B cell (primary cell): ENCODE measurements at places on chromosomes 12 and 14.

DNA sequence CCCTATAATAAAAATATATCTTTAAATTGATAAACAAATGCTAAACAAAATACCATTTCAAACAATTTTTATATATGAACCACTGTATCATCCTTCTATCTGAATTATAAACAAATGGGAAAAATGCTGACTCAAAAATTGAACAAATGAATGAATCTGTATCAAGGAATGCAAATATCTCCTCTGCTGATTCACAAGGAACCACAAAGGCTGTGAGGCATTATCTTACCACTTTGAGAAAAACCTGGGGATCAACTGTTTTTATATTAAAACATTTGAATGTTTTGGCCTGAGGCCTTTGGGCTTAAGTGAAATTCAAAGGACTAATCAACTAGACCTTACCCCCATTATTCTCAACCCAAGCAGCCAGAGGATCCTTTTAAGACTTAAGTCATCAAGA is 86.3 kb downstream of the EML5 start:
- no peak for DNase-seq

DNA sequence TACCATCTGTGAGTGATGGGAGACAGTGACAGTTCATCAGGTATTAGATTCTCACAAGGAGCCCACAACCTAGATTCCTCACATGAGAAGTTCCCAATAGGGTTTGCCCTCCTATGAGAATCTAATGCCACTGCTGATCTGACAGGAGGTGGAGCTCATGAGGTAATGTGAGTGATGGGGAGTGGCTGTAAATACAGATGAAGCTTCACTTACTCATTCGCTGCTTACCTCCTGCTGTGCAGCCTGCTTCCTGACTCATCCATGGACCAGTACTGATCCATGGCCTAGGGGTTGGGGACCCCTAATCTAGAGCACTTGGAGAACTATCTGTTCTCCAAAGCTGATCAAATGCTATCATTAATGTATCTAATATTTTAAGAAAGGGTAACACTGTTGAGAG is 17.7 kb downstream of the CLEC2D start:
- no peak for DNase-seq

- DNase-seq = no peak
Observed at GRCh38 chr12:38711054-38711453, 194.3 kb downstream of the CPNE8 start.

GRCh38 chr12:71128191-71128788 is 29.5 kb downstream of the TSPAN8 start:
- DNase-seq = no peak

DNA sequence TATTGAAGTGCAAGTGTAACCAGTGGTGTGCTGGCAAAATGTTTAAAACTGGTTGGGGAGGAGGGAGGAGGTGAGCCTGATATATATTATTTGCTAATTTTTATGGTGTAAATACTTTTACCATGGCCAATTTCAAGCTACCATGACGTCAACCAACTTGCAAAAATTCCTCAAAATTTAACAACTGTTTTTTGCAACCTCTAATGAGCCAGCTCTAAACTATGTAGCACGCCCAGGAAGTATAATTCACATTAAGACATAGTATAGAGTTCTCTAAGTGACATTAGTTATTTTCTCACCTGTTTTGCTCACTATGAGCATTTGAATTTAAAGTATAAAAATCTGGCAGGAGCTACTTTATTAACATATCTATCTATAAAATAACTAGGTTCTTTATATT is 41.4 kb downstream of the ATL1 start:
- DNase-seq = no peak

GRCh38 chr14:75417674-75418073 is 10.1 kb upstream of the JDP2 start:
- no peak for DNase-seq

- DNase-seq = no peak
Observed at GRCh38 chr14:87260460-87260859, 732.5 kb downstream of the GALC start.

DNA sequence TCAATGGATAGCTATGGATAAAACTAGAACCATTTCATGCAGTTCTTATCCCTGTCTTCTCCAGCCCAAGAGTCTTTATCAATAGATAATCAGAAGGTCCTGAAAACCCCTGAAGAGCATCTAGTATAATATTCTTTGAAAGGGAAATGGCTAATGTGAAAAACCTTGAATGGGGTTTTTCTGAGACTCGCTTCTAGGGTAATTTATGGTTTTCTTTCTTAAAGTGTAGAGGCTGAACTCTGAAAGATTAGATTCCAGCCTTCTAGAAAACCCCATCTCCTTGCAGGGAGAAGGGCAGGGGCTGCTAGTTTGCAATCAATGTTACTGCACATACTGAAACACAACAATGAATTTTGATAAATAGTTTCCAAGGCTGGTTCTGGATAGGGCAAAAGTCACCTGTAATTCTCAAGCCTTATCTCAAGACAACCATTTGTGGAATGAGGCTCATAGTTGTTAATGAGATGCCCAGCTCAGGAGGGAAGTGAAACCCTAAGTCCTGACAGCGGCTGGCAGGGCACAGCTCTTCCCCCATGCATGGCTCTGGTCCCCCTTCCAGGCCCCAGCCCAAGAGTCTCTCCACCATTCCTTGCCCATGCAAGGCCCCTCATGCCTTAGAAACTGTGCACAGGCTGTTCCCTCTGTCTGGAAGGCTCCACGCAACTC is 33.7 kb upstream of the PYGL start:
- peak; percentile 38 for DNase-seq

DNA sequence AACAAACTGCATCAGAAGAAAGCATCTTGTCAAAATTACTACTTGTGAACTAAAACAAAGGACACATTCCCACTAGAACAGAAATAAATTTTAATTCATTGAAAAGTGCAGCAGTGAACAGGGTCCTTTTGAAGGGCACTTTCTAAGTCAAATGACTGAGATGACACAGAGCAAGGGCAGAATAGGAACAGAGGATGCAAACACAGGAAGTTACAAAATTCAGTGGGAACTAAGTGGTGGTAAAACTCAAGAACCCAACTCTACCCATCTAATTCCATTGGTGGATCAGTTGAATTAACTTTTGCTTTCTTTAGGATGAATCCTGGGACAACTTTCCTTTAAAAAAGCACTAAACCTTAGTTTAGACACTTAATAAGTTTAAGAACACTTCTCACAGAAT is 45.8 kb downstream of the GNS start:
- DNase-seq = no peak

DNA sequence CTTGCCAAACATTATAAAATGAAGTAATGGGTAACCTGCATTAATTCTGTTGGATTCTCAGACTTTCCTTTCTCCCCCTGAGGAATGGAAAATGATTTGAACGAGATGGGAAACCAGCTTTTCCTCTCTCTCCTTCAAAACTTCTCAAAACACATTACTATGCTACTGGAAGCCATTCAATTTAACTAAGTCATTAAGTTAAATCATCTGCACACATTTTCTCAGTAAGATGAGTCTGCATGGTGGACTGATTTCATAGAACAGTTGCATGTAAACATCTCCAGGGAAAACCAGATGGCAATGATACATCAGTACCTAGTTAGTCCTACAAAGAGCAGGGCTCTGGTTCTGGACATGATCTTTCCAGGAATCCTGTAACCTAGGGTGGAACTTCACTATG is 59.9 kb downstream of the BMP4 start:
- no peak for DNase-seq

DNA sequence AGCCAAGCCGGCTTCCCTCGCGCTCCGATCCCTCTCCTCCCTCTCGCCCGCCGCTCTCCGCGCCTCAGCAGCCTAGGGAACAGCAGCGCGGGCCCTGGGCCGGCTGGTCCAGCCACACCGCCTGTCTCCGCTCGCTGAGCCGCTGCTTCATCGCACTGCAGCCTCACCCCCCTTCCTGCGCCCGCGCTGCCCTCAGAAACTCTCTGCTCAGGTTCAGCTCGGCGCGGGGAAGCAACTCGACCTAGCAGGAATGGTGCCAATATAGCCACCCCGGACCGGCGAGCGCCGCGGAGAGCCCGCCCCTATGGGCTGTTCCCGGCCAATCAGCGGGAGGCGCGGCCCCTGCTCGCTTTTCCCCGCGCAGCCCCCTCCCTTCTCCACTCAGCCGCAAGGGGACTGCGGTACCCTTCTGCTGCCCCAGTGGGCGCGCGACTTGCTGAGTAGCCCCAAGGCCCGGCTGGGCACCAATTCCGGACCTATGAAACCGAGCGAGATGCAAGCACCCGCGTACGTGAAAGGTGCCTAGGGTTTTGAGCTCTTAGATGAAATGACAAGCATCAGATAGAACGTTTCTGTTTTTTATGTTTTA is at the start of gene ADAMTS20:
ADAMTS20 (minus strand) TSS at position 233 of the 589 bp plus-strand sequence. CDS start 282 bp downstream, outside the sequence.
- DNase-seq = no peak

GRCh38 chr12:122813310-122813713 is 21.9 kb upstream of the HIP1R start:
- peak; percentile 90 for DNase-seq

DNA sequence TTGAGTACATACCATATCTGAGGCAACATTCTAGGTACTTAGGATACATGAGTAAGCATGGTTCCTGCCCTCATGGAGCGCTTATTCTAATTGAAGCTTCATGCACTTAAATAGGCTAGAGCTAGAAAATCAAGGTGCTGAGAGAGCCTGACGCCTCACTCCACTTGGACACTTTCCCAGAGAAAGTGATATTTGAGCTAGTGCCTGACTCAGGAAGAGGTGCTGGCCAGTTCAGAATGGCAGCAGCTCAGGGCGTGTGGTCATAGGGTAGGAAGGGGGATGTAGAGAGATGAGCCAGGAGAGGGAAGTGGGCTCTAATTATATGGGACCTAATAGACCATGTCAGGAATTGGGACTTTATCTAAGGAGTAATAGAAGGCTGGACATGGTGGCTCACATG is 33.3 kb downstream of the TULP3 start:
- no peak for DNase-seq

DNA sequence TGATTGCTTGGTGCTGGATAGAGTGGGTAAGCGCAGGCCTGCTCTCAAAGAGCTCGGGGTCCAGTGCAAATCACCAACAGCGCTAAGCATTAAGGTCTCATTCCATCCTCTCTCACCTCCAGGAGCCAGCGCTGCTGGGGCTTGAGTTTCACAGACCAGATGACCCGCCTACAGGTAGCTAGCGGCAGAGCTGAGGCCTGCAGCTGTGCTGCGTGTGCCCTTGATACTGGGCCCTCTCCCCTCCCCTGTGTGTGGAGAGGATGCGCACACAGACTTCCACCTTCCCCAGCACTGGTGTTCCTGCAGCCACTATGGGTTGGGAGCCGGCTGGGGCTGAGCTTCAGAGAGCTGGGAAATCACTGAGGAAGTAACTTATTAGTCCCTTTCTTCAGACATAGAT is 149.9 kb downstream of the CALM1 start:
- no peak for DNase-seq

- DNase-seq = peak; percentile 66
Observed at GRCh38 chr12:70576341-70577282, 60.6 kb downstream of the PTPRB start.

DNA sequence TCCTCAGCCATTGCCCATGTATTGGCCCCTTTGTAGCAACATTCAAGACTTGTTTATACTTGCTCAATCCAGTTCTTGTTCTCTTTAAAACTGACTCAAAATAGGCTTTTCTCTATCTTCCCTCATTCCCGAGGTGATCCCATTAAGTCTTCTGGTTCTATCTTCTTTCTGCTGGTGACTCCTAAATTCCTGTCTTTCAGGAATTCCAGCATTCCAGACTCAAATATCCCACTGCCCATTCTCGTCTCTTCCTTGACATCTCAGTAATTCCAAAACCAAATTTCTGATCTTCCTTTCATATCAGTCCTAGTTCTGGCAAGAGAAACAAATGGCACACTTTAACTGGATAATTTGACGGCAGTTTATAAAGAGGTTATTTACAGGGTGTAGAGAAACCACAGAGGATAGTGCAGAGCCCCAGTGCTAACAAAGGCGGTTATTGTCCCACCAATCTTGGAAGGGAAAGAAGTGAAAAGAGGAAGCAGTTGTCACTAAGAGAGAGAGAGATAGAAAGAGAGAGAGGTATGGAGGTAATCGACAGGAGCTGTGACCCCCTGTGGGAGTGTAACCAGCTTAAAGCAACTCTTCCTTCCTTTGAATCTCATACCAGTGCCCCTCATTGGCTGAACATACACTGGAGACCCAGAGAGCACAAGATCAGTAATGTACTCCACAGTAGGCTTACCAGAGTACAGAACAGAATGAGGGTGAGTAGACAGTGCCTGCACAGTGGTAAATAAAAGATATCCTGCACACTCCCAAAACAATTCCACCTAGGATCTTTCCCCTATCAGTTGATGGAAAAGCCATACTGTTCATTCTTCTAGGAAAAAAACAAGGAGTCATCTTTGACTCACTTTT is 177.6 kb upstream of the LMNTD1 start:
- no peak for DNase-seq

DNA sequence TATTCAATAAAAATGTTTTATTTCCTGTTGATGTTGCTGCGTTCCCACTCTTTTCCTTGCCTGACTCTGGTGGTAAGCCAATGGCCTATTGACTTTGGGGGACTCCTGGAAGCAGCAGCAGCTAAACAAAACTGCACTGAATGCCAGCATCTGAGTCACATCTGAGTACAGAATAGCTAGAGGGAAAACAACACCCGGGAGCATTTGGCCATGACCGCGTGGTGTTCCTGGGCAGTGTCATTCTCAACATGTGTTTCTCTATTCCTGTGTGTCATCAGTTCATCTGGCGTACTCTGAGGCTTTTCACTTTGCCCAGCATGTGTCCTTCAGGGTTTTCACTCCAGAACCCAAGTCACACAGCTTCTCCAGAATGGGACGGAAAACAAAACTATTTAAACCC is 238.8 kb downstream of the PAWR start:
- no peak for DNase-seq

GRCh38 chr12:65275627-65276026 is 2.9 kb upstream of the MSRB3 start:
- DNase-seq = no peak

GRCh38 chr12:100504804-100505203 is 31.1 kb downstream of the NR1H4 start:
- DNase-seq = no peak

DNA sequence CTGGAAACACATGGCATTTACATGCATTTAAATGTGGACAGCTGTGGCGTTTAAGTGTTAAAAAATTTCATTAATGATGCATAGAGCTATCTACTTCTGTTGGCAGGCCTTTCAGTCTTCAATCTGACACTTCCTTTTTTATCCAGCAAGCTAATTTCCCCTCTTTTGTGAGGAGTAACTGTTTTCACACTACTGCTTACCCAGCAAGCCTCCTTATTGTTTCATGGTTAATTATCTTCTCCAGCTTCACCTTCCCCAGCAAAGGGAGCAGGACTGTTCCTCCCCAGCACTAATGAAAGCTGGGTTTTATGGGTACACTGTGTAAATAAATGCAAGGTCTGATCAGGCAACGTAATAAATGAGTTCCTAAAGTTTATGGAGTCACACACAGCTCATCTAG is 129.4 kb upstream of the NPAS3 start:
- DNase-seq = no peak

DNA sequence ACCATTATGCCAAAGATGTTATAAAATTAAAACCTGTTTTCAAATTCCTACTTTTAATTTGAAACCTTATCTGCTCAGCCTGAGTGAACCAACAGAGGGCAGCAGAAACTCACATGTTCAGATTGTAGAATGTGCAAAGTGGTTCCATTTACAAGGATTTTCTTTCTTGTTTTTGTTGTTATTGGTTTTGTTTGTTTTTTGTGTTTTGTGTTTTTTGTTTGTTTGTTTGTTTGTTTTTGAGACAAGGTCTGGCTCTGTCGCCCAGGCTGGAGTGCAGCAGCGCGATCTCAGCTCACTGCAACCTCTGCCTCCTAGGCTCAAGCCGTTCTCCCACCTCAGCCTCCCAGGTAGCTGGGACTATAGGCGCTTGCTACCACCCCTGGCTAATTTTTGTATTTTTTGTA is 22.8 kb upstream of the GARIN2 start:
- peak; percentile 43 for DNase-seq
